ENCODE measurements at places on chromosomes 6 and 20. TPM values are rescaled to one million over a fixed set of nuclear protein-coding genes. Genes with fewer than 3 reads are reported as not detected.
A peak's percentile ranks its signal among the peaks of the same experiment; 100 is the strongest.

GRCh38 chr6:14921878-14922671, 323.8 kb upstream of the JARID2 start:
- DNase-seq = no peak

GRCh38 chr6:52336919-52337561, 24.9 kb upstream of the PAQR8 start:
- DNase-seq = no peak

Gene DNMT3B
- 1.9 TPM for polyA plus RNA-seq

DNA sequence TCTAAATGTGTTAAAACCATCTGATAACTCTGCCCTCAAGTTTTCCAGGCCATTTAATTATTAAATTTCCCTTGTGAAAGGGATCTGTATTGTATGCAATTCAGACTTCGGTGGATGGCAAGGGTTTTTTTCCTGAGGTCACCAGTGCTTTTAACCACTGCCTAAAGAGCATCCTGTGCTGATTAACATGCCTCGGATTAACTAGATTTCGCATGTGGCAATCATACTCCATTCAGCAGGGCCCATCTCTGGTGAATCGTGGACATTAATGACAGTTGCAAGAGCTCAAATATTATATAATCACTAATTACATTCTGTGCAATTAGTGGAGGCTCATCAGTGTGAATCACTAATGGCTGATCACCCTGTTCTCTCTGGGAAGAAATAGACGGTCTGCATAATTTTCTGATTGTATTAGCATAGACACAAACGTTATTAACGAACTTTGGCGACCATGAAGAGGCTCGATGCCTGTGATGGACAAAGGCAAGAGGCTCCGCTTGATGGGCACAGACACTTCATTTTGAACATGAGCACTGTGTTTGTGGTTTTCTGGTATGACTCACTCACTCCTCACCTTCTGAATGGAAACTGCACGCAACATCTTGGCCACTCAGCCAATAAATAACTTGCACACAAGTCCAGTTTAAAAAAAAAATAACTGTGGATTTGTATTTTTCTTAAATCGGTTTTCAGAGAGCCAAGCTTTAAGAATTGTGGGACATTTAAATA, 31.4 kb downstream of the LINC00237 start:
- no peak for DNase-seq

- DNase-seq = no peak
Measured at GRCh38 chr6:21729431-21729830, 135.9 kb downstream of the SOX4 start.

DNA sequence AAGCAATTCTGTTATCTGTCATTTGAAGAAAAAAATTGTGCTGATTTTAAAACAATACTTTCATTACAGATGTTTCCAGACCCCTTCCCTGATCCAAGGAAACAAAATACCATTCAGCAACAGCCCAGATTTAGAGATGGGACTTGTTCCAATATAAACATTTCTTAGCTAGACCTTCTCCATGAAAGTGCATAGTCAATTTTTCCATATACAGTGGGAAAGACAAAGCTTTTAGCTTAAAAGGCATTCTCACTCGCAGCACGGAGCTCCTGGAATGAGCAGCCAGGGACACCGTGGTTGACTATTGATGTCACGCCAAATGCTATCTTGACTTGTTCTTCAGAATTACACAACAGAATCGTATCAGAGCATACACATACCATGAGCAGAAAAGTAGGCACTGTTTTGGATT, 21.5 kb downstream of the LAMA4 start:
- peak; percentile 51 for DNase-seq

DNA sequence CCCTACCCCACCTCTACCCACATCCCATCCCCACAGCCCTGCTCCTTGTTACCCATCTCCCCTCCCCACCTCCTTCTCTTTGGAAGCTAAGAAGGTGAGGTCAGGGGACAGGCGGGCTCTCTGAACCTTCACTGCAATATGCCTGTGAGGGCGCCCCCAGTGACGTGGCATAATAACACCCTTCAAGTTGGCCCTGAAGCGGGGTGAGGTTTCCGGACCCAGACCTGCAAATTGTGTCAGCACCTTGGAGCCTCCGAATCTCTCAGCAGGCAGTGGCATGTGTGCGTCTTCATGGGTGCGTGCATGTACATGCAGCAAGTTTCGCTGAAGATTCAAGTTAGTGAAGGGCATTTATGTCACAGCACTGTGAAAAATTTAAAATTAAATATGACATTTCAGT, 114.6 kb downstream of the SOBP start:
- DNase-seq = no peak

- DNase-seq = no peak
Measured at GRCh38 chr6:12602951-12603672, 113.5 kb upstream of the PHACTR1 start.

Gene C20orf202
- polyA plus RNA-seq = not detected

Gene SLC4A11
- 0.53 TPM for polyA plus RNA-seq

Gene TSBP1
- polyA plus RNA-seq = not detected

DNA sequence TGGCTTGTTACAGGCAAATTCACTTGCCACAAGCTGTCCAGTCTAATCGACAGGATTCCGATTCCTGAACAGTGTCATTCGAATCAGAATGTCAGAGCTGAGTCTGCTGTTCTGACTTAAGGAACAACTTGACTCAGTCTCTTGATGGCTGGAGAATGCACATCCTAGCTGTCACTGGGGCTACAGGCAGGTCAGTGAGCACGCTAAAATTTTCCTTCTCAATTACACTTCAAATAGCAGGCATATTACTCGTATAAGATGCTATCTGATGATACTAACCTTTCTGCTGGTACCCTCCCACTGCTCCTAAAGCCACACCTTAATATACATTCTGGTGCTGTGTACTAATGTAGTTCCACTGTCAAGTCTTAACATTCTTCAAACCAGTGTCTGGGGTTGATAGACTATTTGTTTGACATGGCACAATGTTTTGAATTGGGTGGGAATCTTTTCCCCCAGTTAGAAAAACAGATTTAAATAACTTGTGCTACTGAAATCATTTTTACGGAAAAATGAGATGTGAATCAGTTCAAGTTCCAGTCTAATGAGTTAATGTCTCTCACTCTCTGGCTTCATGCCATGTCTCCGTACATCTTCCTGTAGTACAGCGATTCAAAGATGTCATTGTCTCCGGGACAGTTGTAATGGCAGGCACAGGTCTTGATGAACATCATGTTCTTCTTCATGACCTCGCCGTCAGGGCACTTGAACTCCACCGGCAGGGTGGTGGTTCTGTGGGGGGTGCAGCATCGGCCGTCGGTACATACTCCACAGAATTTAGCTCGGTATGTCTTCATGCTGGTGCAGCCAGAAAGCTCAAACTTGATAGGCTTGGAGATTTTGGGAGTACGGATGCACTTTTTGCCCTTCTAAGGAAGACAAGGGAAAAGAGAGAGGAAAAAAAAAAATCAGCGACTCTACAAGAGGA, 2.2 kb downstream of the CCN2 start:
- DNase-seq = peak; percentile 74

- DNase-seq = no peak
Measured at GRCh38 chr20:11047559-11047958, 373.8 kb upstream of the JAG1 start.

DNA sequence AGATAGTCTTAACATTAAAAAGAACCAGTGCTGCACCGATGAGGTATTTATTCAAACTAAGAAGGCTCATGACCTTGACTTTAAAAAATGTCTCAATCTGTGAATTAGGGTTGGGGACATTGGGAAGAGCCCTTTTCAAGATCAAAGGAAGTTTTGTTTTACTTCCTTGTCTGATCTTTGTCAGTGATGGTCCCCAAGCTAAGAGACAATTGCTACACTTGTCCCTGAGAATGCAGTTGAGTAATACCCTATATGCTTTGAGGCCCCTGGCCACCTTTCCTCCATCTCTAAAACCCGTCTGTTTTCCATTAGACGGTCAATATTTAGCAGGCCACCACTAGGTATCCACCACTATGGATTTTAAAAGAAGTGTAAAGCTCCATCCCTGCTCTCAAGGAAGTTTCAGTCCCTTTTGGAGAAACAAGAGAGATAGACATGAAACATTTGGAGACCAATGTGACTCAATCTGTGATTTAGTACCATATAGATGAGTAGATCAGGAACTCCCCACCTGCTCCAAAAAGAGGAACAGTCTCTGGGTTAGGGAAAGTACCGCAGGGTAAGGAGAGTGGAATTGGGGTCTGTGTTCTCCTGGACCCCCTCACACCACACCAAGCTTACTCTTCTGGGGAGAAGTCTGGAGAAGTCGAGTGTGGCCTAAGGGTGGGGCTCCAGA, 99.1 kb upstream of the ISM1 start:
- no peak for DNase-seq

Data from AG04450 (cell line).